Endodermal cell (in vitro differentiated cells): ENCODE measurements at places on chromosomes 1 and 21.

DNA sequence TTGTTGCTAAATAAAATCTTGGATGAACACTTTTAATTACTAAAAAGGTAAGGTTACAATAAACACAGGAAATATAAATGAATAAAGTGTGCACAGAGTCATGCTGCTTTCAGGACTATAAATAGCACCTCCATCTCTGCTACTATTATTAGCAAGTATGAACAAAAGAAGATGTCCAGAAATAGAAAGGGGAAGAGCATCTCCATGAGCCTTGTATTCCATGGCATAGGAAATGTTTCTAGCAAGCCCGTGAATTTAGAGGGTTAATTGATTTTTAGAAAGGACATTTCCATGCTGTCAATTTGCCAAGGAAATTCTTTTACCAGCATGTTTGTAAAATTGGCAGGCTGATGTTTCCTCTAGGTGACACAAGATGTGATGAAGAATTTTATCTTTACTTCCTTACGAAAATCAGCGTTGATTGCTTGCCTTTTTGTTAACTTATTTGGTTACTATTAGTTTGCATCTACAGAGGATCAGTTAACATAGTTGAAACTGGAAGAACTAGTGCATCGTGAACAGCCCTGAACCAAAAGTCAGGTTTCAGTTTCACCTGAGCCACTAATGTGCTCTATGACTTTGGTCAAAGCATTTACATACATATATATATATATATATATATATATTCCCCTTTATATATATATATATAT, 45.3 kb downstream of the NR5A2 start:
- DNase-seq = no peak

- DNase-seq = no peak
These were observed 20.3 kb downstream of the TTC13 start for GRCh38 chr1:230958370-230958769.

GRCh38 chr21:42650441-42651421, 2.7 kb upstream of the PDE9A start:
- DNase-seq = no peak

DNA sequence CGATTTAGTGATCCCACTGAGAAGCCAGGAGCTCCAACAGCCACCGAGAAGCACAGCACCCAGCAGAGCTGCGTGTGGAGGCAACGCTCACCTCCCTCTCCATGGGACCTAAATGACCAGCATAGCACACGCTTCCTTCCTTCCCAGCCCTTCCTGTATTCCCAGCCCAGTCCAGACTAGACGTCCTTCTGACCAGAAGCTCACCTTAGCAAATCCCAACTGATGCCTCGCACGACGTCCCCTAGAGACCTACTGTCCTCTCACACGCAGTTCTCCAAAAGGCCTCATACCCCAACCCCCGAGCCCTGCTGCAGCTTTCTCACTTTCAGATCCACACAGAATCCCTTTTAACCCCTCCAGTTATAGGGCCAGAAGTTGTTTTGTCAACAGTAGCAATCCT, 132.4 kb downstream of the SLC45A1 start:
- no peak for DNase-seq

DNA sequence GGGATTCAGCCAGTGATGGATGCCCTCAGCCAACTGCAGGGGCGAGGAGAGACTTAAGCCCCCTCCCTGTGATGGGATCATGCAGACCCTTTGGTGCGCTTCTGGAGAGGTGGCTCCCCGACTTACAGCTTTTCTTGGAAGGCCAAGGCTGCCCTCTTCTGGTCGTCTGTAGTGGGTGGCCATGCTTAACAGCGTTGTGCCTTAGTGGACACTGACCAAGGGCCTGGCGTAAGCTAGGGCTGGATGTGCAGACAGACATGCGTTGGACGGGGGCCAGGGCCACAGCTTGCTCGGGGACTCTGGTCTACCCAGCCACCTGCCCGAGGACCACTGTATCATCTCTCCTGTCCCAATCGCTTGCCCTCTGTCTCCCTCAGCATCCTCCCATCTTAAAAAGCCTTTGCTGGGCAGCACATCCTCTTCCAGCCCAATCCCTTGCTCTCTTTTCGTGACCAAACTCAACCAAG, 5.5 kb downstream of the AZIN2 start:
- peak; percentile 92 for DNase-seq

GRCh38 chr1:119594376-119594775, 53.7 kb downstream of the ZNF697 start:
- DNase-seq = no peak

- DNase-seq = no peak
These were observed 17.6 kb upstream of the ARF1 start for GRCh38 chr1:228064741-228065542.

DNA sequence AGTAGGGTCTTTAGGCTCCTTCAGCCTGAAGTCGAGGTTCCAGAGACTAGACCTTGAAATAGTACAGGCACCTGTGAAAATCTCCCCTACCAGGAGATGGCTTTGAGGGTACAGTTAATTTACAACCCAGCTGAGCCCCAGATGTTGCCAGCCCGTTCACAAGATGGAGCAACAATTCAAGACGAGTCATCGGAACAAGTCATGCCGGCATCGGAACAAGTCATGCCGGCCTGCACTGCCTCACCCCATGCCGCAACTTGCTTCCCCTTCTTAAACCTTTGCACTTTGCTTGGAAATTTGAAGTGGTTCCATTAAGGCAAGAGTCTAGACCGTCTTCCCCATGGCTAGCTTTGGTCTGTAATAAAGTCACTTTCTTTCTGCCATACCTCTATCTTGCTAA, 16.0 kb downstream of the HHAT start:
- peak; percentile 20 for DNase-seq

GRCh38 chr1:66341446-66342089, 192.4 kb upstream of the SGIP1 start:
- DNase-seq = no peak

DNA sequence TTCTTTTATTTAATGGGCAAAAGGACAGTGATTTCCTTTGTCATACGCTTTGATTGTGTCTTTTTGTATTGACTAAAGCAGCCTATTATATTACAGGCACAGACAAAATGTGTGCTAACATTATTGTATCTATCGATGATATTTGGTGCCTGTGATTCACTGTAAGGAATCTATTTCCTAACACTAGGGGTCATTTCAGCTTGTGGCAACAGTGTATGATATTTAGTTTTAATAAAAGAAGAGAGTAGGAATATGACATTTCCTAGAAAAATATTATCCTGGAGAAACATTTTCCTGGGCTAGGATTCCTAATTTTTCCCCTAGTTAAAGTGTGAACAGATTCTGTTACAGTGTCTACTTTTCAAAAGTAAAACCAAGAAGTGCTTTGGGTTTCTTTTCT, 42.8 kb downstream of the TYW3 start:
- no peak for DNase-seq

GRCh38 chr1:81446000-81446669, 354.6 kb upstream of the ADGRL2 start:
- DNase-seq = no peak
